ENCODE measurements at places on chromosomes 4 and X. TPM values are rescaled to one million over a fixed set of nuclear protein-coding genes. Genes with fewer than 3 reads are reported as not detected.

HOPX gene
- total RNA-seq, result 146 TPM

TMPRSS11B gene
- not detected for total RNA-seq

EGFL6 gene
- 1.1 TPM for total RNA-seq

ADAMTS3 gene
- total RNA-seq, result 0.02 TPM

FATE1 gene
- total RNA-seq, result not detected

TMEM31 gene
- 0.25 TPM for total RNA-seq

EFHC2 gene
- total RNA-seq, result 0.06 TPM

ZFP42 gene
- total RNA-seq, result not detected

GC gene
- not detected for total RNA-seq

PTCHD1 gene
- not detected for total RNA-seq

SH3RF1 gene
- total RNA-seq, result 0.91 TPM

GPR119 gene
- total RNA-seq, result not detected

ABHD18 gene
- 13.5 TPM for total RNA-seq

COX7B2 gene
- total RNA-seq, result not detected

SYNPO2 gene
- 0.15 TPM for total RNA-seq

ADGRG4 gene
- not detected for total RNA-seq

CCDC120 gene
- total RNA-seq, result 4.0 TPM

USP11 gene
- total RNA-seq, result 45.0 TPM

CXCL3 gene
- total RNA-seq, result not detected

EREG gene
- not detected for total RNA-seq

MID1 gene
- 0.08 TPM for total RNA-seq

ELF4 gene
- 22.5 TPM for total RNA-seq

Data from activated CD8-positive, alpha-beta memory T cell treated with anti-CD3 and anti-CD28 coated beads for 36 hours (primary cell).